ENCODE measurements at places on chromosomes 3 and 15.

DNA sequence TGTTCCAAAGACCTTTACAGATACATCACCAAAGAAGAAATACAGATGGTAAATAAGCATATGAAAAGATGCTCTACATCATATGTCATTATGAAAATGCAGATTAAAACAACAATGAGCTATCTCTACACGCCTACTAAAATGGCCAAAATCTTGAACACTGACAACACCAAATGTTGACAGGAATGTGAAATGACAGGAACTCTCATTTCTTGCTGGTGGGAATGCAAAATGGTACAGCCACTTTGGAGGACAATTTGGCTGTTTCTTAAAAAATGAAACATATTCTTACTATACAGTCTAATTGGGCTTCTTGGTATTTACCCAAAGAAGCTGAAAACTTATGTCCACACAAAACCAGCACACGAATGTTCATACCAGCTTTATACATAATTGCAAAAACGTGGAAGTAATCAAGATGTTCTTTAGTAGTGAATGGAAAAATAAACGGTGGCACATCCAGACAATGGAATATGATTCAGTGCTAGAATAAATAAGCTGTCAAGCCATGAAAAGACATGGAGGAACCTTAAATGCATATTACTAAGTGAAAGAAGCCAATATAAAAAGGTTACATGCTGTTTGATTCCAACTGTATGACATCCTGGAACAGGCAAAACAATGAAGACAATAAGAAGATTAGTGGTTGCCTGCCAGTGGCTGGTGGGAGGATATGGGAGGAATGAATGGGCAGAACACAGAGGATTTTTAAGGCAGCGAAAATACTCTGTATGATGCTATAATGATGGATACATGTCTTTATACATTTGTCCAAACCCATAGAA, 81.3 kb upstream of the NEDD4 start:
- no peak for DNase-seq

DNA sequence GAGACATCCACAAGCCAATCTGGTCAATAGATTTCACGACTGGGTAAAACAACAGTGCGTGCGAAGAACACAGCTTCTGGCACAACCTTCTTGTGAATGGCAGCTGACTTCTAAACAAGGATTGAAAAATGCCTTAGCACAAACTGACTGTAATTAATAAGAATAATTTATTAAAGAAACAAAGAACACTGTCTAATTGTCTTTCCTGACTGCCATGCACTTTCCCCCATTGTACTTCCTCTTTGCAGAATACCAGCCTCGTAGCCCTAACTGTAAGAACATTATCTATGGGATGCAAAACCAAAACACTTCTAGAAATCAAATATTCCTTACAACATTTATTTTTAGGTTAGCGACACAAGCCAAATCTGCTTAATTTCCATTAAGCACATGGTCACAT, 6.5 kb downstream of the FOXP1 start:
- DNase-seq: no peak

- no peak for DNase-seq
Observed at GRCh38 chr3:68620211-68620610, 312.1 kb downstream of the TAFA4 start.

DNA sequence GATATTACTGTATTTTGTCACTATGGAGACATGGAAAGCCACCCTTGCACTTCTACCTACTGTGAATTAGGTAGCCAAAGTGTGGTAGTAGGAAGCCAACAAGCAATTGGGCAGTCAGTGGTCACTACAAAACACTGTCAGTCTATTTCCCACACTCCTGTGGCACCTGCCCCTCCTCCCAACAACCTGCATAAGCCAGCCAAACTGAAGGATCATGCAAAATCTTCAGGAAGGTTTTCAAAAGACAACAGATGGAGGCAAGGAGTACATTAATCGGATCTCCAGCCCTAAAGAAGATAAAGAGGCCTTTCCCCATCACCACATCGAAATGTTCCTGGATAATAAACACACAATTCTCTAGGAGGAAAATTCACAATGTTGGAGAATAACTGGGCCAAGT, 11.9 kb downstream of the POMGNT2 start:
- no peak for DNase-seq

GRCh38 chr3:128438488-128439072, 28.1 kb downstream of the DNAJB8 start:
- peak; percentile 55 for DNase-seq

GRCh38 chr15:90030376-90030775, 29.3 kb downstream of the ZNF710 start:
- DNase-seq: no peak

- peak; percentile 33 for DNase-seq
Observed at GRCh38 chr3:142180761-142181362, 31.5 kb upstream of the TFDP2 start.

GRCh38 chr3:47565734-47566550, 12.7 kb downstream of the CSPG5 start:
- no peak for DNase-seq

GRCh38 chr3:12796171-12797123, at the start of gene CAND2:
Gene CAND2, plus strand, starts transcription at chr3:12796680. Its CDS starts 41 bp downstream, at chr3:12796721.
- peak; percentile 74 for DNase-seq

DNA sequence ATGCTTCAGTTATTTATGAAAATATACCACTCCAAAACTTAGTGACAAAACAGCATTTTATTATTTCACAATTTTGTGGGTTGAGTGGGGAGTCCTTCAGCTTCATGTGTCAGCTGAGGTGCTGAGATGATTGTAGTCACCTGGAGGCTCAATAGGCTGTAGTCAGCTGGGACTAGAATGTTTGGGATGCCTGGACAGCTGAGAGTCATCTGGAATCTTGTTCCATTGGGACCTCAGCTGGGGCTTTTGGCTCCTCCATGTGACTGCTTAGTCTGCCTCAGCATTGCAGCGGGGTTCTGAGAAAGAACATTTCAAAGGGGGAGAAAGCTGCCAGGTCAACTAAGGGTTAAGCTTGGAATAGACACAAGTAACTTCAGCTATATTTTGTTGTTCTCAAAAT, 13.4 kb downstream of the STT3B start:
- DNase-seq: no peak

DNA sequence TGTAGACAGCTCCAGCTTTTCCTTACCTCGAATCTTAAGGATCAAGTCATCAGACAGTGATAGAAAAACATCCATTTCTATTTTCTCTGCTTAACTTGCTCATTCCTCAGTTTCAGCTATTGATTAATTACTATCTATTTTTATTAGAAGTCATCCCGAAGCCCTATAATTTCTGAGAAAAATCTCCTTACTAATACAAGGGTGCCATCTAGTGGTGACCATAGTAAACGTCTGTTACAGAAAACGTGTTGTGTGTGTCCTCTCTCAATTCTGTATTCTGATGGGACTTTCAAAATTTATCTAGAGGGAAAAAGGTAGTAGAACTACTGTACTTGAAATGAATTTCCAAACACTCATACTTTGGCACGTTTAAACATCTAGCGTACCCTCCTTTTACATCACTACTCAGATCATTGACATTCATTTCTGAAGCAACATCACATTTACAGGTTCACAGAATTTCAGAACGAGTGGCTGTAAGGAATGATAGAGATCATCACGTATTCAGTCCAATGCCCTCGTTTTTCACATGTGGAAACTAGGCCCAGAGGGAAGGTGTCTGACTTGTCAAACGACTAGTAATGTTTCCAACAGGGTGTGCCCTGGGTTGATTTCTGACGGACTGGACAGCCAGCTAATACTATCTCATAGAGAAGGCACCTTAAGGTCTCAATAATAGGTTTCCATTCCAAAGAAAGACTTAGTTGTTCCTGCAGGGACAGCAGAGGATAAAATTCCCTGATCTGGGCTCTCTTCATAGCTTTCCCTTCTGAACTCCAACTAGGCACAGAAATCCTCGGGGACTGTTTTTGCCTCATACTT, 25.6 kb downstream of the HACD2 start:
- DNase-seq: peak; percentile 53

All from HEK293T (cell line).